Natural killer cell treated with Interleukin-12 subunit alpha and Interleukin-12 subunit beta and Interleukin-15 and Interleukin-18, amount 100 ng/mL, for 72 hours (primary cell): ENCODE measurements at places on chromosomes 16 and 17. TPM values are rescaled to one million over a fixed set of nuclear protein-coding genes. Genes with fewer than 3 reads are reported as not detected.

FAAP100 gene
- 76.6 TPM for total RNA-seq

ARL5C gene
- total RNA-seq = not detected

MLKL gene
- total RNA-seq = 17.1 TPM

DNA sequence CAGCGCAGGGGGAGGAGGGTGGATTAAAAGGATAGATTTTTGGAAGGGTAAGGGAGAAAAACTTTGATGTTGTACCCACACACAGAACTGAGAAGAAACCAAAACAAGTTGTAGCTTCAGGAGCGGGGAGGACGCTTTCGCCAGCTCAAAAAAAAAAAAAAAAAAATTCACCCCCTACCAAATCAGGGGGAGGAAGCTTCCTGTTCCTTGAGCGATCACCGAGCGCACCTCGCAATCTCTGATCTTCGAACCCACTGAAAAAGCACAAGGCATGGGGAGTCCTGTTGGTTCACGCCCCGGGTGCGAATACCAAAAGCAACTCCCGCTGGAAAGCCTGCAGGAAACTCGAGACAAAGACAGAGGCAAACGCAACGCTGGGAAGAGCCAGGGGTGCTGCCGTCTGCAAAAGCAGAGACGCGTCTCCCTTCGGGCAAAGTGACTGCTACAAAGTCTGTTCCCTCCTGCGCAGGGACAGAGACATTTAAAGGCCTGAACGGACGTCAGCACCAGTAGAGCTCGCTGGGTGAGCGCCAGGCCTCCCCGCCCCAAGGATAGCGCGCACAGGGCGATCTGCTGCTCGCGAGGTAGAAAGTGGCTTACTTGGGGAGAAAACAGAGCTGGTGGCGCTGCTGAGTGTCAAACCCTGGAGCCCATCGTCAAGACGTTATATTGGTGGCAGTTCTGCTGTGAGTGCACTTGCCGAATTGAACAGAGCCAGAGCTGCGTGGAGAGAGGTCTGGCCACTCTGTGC, 190.4 kb downstream of the USP22 start:
- DNase-seq = no peak

GRCh38 chr17:32484041-32484461, 2.7 kb upstream of the CDK5R1 start:
- no peak for DNase-seq

GRCh38 chr17:10003705-10004104, 98.6 kb upstream of the RCVRN start:
- DNase-seq = no peak

DNA sequence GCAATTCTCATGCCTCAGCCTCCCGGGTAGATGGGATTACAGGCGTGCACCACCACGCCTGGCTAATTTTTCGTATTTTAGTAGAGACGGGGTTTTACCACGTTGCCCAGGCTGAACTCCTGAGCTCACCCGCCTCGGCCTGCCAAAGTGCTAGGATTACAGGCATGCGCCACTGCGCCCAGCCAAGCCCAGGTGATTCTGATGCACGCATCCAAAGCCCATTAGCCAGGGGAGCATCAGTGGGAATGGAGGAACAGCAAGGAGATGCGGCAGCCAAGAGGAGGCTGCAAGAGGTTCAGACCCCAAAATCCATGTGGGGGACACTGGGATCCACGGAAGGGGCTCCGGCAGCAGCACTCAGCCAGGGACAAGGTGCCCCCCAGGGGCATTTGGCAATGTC, 12.1 kb downstream of the ATP2A3 start:
- no peak for DNase-seq

GRCh38 chr16:14135704-14136103, 64.6 kb downstream of the MRTFB start:
- DNase-seq = no peak
